RCC 7860 (cell line): ENCODE measurements at places on chromosomes 2 and 18.

DNA sequence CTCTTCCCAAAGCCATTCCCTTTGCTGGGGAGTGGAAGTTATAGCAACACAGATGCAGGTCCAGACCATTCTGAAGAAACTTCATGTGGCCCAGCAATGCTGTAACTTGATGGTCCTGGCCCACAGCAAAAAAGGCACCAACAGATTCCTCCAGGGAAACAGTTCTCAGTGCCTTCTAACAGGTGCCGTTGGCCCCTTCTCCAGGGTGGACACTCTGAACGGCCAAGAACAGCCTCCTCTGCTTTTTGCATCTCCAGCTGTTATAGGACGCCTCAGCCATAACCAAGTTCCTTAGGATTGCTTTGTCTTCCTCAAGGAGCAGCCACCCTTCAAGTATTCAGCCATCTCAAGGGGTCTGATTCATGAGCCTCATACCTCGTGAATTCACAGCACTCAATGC, 38.0 kb downstream of the MARCO start:
- no peak for DNase-seq

DNA sequence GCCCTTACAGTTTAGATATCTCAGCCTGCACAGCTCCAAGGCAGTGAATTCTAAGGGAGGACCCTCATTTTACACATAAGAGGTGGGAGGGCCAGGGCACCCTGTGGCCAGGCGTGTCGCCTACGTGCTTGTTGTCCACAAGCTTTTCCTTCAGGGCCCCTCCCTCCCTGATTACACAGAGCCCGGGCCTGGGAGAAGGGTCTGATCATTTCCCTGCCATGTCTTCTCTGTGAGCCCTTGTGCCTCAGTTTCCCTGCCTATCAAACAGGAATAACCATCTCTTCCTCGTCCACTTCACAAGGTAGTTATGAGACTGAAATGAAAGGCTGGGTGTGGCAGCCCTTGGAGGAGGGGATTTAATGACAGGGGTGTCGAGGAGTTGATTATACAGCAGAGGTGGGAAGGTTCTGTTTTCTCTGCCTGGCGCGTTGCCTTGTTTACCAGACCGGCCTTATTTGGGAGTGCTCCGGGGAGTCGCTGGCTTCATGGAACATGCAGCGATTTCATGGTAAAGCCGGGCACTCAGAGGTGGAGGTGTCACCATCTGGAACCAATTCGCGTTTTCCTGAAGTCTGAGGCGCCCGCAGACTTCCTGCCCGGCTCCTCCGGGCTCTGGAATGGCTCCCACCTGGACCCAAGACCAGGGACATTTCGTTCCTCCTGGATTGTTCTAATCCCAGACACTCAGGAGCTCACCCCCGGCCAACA, 208.9 kb downstream of the KLHL29 start:
- no peak for DNase-seq

- DNase-seq = no peak
These were observed 364.9 kb upstream of the TMEFF2 start for GRCh38 chr2:192559587-192559986.

- no peak for DNase-seq
These were observed 468 bp downstream of the UXS1 start for GRCh38 chr2:106193690-106193976.

DNA sequence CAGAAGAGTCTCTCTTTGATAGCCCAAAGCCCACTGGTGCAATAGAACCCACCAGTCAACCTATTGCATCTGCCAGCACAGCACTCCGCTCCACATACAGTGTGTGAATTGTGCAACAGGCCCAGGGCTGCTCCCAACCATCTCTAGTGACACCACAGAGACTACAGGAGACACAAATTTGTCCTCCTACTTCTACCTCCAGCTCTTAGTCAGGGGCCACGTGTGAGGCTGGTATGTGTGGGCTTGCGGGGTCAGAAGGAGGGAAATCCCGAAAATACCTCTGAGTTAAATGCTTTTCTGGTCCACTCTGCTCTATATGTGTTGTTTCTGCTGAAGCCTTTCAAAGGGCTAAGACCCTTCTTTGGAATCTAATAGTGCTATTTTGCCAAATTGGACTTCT, 18.0 kb downstream of the DGUOK start:
- DNase-seq = no peak

- no peak for DNase-seq
These were observed 428.5 kb downstream of the NUP35 start for GRCh38 chr2:183552716-183553115.

- DNase-seq = no peak
These were observed 37.1 kb upstream of the GATA6 start for GRCh38 chr18:22132258-22132657.

DNA sequence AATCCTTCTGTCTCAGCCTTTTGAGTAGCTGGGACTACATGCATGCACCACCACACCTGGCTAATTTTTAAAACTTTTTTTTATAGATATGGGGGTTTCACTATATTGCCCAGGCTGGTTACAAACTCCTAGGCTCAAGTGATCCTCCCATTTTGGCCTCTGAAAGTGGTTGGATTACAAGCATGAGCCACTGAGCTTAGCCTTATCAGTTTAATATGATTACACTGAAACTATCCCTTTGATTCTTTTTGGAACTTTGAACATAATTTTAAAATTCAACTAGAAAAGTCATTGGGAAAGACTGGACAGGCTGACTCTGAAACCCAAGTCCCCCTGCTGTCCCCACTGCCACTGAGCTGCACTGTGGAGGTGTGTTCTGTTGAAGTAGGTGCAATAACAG, 114.8 kb downstream of the ARL4C start:
- no peak for DNase-seq

DNA sequence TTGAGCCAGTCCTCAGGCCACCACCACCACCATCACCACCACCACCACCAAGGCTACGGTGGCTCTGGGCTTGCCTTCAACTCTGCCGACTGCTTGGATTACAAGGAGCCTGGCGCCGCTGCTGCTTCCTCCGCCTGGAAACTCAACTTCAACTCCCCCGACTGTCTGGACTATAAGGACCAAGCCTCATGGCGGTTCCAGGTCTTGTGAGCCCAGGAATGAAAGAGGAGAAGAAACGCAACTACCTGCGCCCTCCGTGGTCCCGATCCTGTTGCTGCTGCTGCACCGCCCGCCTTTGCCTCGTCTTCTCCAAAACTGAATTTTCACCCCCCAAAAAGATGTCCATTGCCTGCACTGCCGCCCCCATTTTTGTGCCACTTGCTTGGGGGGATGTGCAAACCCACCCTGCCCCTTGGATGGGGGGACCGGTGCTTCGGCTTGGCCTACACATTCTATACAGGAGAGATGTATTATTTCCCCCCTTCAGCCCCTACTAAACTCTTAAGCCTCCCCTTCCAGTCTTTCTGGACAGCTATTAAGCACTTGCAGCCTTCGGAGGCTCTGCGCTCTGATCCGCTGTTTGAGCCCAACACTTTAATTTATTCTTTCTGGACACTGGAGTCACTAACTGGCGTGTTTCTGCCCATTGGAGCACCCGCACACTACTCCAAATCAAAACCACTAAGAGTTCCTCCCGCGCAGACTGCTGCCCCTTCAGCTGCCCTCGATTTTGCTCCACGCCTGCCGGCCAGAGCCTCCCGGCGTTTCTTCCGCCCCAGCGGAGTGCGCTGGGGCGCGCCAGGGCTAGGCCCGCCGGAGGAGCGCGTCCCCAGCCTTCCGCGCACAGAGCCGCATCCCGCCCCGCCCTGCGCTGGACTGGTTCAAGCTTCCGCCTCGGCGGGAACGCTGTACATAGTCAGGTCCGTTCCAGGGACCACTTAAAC, 5.7 kb downstream of the OTX1 start:
- DNase-seq = no peak

DNA sequence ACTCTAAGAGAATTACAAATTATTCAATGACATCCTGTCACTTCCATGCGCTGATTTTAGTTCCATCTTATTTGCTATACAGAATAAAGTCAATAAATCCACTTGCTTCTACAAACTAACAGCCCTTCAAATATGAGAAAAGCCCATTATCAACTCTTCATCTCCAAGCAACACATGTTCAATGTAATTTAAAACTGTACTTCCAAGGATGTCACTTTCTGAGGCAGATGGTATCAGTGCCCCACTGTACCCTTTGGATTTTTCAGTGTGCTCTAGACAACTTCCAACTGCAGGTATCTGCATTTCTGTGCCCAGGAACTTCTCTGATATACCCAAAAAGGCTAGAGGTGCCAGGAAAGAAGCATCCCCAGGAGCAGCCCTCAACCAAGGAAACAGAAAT, 87.6 kb downstream of the SMAD2 start:
- no peak for DNase-seq

- no peak for DNase-seq
These were observed 37.8 kb downstream of the SLC14A2 start for GRCh38 chr18:45653090-45653489.
